Stimulated activated CD4-positive, alpha-beta T cell treated with anti-CD3 and anti-CD28 coated beads, Interleukin-12 subunit alpha, Interleukin-12 subunit beta, amount 100 ng/mL, for 48 hours (primary cell): ENCODE measurements at places on chromosomes 12 and 14.

GRCh38 chr14:100835548-100836310, 9.8 kb downstream of the MEG3 start:
- DNase-seq: no peak

GRCh38 chr14:23446291-23446851, 10.9 kb upstream of the MYH7 start:
- no peak for DNase-seq

DNA sequence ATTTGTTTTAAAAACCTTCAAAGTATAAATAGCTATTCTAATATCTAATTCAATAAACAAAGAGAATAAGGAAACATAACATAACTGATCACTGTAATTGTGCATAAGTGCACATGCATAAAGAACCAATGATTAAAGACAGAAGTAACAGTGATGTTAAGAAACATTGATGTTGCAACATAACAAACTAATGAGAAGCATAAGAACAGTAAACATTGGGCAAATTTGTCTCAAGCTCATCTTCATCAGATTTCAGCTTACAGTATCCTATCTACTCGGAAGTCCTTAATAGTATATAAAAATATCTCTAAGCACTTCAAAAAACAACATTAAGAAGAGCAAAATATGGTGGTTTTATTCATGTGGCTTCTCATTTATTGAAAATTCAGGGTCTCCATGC, 97.6 kb downstream of the GARIN6 start:
- DNase-seq: no peak

DNA sequence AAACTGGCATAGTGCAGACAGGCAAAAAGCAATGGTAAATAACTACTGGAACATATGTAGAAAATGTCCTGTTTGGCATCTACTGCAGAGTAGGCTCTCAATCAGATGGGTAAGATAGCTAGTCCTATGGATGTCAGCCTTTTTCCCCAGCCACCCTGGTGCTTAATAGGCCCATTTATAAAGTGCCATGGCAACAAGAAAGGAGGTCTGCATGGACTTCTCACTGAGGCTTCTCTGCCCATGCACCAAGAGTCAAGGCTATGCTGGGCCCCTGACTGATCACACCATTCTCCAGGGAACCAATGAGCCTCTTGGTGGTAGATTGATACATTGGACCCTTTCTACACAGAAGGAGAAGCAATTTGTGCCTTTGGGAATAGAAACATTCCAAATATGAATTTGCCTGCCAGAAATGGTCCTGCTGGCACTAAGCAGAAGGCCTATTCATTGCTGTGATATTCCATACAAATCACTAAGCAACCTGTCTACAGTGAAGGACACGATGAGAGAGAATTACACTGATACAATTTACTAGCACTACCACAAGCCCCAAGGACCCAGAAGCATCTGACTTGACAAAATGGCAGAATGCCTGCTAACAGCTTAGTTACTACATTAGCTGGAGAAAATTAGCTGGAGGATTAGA, 43.8 kb downstream of the RESF1 start:
- no peak for DNase-seq

- DNase-seq: no peak
Observed at GRCh38 chr14:24051176-24051788, 527 bp upstream of the CARMIL3 start.

GRCh38 chr12:8491646-8492530, 21.4 kb upstream of the CLEC4D start:
- DNase-seq: no peak

DNA sequence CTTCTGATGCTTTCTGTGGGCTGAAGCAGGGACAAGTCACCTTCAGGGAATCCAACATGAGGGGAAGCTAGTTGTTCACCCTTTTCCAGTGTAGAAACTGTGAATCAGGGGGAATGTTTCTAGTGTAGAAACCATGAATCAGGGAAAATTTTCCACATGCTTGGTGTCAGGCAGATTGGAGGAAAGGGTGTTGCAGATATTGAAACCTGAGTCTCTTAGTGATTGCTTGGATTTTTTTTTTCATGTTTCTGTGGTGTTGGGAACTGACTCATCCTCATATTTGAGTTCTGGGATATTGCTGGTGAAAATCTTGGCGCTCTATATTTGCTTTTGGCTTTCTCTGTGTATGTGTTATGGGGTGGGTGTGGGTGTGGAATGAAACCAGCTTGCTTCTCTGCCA, 144.5 kb upstream of the FBXO33 start:
- no peak for DNase-seq

- DNase-seq: no peak
Observed at GRCh38 chr12:18262514-18262913, 1.2 kb downstream of the PIK3C2G start.

DNA sequence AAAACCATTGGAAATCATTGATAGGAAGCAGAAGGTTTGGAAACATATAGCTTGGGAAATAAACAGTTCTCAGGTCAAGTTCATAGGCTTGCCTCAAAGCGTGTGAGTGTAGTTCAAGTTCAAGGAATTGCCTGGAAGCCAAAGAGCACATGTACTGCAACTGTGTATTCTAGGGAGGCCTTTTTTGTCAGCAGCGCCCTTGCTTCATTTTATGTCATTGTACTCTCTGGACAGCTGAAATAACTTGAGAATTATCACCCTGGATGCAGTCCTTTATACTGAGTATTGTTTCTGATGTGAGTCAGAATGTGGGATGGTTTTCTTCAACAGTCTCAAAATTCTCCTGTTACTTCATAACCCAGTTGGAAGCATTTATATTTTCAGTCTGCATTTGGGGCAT, 16.0 kb upstream of the EVL start:
- DNase-seq: no peak

DNA sequence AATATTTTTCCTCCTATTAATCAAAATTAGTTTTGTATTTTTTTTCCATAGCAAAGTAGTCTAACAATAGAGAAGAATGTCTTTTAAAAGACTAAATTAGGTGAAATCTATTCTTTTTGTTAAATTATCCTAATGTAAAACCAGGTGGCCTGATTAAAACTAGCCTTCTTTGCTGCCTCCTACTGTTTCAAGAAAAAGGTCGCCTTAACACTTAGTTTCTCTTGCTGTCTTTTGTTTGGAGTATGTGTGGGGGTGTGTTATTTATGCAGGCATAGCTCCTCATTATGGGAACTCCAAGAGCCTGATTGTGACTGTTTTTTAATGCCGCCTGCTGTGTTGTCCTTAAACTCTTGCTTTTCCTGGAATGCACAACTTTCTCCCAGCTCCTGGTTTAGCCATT, 855.3 kb downstream of the DIO2 start:
- DNase-seq: no peak

DNA sequence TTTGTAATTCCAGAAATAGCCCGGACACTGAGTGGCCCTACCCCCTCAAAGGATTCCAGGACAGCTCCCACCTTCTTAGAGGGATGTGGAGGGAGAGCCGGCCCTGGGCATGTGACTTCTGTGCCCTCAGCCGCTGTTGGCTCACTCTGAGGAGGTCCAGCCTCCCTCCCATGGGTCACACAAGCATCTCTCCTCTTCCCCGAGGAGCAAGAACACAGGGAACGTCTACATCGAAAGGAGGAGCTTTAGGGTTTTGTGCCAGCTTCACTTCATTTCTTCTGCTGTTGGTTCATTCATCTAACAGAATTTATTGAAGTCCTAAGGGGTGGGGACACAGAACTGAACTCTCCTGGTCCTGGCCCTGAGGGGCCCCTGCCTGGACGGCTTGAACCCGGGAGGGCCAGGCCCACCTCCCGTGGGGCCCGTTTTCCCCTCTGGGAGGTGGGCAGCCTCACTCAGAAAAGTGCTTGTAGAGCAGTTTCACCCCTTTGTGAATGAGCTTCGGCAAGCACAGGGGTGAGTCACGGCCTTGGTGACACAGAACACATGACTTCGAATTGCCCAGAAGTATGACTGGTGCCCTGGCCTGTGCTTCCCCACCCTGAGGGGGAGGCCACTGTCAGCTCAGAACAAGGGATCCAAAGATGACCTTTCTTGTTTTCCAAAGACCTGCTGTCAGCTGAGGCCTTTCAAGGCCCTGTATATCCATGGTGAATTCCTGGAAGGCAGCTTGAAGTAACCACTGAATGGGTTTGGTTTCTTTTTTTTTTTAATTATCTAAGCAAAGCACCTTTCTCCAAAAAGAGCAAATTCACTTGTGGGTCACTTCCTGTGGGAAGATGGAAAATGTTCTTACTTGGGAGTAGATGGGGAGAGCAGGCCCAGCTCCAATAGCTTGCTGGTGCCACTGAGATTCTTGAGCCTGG, 39.2 kb downstream of the NFKBIA start:
- DNase-seq: peak; percentile 79

- no peak for DNase-seq
Observed at GRCh38 chr12:15717940-15718567, 71.1 kb downstream of the EPS8 start.

- no peak for DNase-seq
Observed at GRCh38 chr12:2751230-2751629, 43.5 kb upstream of the FKBP4 start.

DNA sequence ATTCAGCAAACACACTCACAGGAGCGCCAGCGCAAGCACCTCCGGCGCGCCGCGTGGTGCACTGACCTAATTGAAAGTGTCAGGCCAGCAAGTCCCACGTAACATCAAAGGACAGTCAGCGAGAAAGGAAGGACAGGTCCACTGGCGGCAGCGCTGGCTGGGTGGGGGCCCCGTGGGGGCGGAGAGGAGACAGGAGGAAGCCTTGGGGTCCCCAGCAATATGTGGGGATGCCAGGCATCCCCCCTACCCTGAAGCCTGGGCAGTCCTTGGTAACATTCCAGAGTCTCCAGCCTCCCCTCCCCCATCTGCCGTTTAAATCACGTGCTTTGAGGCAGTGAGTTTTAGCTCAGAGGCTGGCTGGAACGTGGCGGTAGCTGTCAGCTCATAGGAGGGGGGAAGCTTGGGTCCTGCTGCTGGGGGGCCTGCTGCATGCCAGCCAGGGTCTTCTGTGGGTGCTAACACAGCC, 159.2 kb downstream of the CALM1 start:
- no peak for DNase-seq

DNA sequence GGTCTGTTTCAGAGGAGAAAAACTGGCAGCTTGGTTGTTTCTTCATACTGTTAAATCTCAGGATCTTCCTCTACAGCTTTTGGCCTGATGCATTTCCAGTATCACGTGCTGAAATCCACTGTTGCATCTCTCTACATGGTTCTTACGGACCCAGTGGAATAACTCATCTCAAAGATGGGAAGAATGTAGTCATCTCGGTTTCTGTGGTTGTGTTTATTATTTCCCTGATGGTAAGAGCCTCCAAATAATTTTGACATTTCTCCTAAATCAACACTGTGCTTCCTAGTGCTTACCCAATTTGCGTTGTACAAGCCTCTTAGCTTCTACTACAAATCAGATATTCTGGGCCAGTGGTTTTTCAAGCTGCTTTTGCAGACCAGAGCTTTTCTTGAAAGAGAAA, 812.8 kb downstream of the C12orf50 start:
- no peak for DNase-seq

DNA sequence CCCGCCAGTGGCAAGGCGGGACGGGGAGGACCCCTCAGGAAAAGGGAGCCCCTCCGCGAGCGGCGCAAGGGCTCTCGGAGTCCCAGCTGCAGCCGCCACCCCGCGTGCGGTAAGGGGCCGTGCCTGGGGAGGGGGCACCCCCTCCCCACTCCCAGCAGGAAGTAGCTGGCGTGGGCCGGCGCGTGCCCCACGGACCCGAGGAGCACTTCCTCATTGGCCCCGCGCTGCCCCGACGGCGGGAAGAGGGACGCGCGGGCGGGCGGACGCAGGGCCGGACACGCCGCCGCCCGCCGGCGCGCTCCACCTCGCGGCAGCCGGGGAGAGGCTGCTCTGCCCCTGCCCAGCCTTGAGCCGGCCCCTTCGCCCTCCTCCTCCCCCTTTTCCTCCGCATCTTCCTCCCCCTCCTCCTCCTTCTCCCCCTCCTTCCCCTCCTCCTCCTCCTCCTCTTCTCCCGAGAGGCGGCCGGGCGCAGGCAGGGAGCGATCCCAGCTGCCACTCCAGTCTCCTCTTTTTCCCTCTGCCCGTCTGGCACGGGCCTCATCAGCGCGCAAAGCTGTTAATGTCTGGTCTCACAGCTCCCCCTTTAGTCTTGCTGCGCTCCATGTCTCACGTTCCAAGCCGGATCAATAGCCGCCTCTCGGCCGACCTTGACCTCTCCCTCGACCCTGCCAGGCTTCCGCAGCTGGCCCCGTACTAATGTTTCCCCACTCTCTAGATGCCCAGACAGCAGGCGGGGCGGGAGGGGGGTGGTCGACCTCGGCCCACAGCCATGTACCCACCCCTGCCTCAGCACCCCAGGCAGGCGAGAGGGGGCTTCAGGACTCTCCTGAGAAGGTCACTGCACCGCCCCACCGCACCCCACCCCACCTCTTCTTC, 2.6 kb upstream of the BCL11B start:
- no peak for DNase-seq

- DNase-seq: no peak
Observed at GRCh38 chr12:49553512-49554088, 14.3 kb downstream of the MCRS1 start.

GRCh38 chr14:58752771-58753201, 115.0 kb downstream of the DACT1 start:
- no peak for DNase-seq

DNA sequence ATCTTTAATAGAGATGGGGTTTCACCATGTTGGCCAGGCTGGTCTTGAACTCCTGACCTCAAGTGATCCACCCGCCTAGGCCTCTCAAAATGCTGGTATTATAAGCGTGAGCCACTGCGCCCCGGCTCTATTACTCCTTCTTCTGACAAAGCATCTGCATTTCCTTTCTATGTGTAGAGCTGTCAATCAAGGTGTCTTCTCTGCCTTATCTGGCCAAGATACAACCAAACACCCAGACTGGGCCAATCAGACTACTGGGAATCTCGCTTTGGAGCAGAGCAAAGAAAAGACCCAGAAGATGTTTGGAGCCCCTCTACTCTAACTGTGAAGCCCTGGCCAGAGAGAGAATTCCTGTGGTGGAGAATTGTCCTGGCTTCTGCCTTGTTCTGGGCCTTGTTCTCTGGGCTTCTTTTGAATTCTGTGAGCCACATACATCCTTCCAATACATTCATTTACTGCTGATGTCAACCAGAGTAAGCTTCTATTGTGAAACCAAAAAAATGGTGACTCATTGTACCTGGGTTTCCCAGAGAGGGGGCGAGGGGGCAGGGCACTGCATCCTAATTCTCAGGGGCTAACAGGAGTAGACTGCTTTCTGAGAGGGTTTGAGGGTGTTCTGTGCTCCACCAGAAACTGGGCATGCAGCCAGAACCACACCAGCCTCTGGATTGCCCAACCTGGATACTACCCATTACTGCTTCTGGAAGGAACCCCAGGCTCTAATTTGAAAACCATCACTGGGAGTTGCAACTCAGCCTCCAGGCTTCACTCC, 18.8 kb upstream of the FLVCR2 start:
- peak; percentile 57 for DNase-seq

- DNase-seq: no peak
Observed at GRCh38 chr12:5188472-5188871, 144.8 kb downstream of the KCNA5 start.
